ENCODE measurements at places on chromosomes 11 and 22. TPM values are rescaled to one million over a fixed set of nuclear protein-coding genes. Genes with fewer than 3 reads are reported as not detected.

DNA sequence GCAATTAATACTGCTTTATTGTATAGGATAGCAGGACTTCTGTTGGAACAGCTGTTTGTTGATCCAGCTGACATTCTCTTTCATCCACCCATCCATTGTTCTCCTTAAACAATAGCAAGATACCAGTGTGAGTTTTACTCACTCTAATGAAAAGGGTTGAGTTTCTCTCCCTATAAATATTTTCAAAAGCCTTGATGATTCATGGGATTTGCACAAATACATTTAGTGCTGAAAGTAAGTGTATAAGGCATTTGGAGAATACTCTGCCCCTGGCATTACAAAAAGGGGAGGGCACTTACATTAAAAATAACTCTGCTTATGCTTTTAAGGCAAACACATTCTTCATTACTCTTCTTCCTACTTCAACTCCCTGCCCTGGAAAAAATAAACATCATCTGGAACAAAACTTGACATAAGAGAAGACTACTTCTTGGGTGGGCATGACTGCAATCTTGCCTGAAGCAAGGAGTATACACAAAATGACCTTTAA is 634.9 kb downstream of the METTL15 start:
- no peak for DNase-seq

SLC37A2 gene
- 0.82 TPM for polyA plus RNA-seq

DNA sequence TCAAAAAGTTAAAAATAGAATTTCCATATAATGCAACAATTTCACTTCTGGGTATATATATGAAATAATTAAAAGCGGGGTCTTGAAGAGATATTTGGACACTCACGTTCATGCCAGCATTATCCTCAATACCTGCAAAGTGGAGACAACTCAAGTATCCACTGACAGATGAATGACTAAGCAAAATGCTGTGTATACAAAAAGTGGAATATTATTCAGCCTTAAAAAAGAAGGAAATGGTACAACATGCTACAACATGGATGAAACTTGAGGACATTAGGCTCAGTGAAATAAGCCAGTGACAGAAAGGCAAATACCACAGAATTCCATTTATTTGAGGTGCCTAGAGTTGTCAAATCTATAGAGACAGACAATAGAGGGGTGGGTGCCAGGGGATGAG is 62.5 kb upstream of the GAL start:
- no peak for DNase-seq

NXPE1 gene
- polyA plus RNA-seq = not detected

DNA sequence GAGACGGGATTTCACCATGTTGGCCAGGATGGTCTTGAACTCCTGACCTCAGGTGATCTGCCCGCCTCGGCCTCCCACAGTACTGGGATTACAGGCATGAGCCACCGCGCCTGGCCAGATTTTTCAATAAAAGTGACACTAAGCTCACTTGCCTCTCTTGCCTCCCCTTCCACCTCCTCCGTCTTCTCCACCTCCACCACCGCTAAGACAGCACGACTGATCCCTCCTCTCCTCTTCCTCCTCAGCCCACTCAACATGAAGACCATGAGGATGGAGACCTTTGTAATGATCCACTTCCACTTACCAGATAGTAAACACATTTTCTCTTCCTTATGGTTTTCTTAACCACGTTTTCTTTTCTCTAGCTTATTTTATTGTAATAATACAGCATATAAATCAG is 14.2 kb downstream of the CERK start:
- no peak for DNase-seq

GUCY1A2 gene
- polyA plus RNA-seq = 0.75 TPM

- peak; percentile 61 for DNase-seq
Observed at GRCh38 chr11:46291441-46292150, 14.1 kb downstream of the CREB3L1 start.

GRCh38 chr11:47327949-47328348 is 24.6 kb downstream of the MYBPC3 start:
- DNase-seq = no peak

DNA sequence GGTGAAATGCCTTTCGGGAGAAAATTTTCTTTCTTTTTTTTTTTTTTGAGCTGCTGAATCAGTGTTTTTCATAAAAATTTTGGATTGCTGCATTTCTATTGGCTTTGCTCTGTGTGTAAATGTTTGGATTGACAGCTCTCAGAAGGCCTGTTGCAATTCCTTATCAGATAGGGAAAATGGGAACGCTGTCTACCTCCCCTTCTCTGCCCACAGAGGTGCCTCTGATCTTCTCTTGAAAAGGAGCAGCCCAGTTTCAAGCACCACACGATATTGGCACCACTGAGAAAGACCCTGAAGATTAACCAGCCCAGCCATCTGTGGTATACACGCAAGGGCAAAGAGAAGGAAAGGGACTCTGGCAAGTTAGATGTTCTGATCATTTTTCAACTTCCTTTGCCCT is 1272.2 kb downstream of the LRRC4C start:
- no peak for DNase-seq

DNA sequence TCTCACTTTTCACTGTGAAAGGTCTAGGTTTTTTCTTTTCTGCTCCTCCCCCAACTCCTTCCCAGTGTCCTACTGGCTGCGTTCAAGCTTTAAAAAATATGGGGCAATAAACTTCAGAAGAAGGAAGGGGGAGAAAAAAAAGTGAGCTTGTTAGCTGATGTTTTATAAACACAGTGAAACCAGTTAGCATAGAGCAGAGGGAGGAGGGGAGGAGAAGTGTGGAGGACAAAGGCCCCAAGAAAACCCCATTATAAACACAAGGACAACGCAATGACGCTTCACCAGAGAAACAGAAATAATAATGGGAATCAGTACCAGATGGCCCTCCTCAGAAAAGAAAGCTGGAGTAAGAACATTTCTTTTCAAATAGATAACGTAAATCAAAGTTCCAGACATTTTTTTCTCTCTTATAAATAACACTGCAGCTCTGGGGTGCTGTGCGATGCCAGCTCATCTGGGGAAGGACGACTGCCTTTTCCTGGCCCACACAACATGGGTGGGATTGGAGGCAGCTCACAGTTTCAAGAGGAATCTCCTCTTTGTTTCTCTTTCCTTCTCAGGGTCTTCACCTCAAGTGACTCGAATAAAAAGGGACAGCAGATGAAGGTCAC is 235.4 kb upstream of the NARS2 start:
- peak; percentile 91 for DNase-seq
